ENCODE measurements at places on chromosomes 13 and 19.

GRCh38 chr13:20658451-20659040 lies 45.0 kb upstream of the IL17D start:
- no peak for DNase-seq

DNA sequence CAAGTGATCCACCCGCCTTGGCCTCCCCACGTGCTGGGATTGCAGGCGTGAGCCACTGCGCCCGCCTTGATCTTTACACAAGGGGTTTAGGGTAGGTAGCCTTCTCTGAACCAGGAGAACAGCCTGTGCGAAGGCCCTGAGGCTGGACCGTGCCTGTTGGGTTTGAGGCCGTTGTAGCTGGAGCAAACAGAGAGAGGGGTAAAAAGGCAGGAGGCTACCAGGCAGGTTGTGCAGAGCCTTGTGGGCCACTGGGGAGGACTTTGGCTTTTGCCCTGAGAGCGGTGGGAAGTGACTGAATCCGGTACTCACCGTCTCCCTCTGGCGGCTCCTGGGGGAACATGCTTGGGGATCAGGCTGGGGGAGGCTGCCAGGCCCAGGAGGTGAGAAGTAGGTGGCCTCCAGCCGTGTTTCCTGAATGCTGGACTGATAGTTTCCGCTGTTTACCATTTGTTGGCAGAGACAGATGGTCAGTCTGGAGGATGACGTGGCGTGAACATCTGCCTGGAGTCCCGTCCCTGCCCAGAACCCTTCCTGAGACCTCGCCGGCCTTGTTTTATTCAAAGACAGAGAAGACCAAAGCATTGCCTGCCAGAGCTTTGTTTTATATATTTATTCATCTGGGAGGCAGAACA lies 24.6 kb downstream of the SPC24 start:
- peak; percentile 80 for DNase-seq

- no peak for DNase-seq
These were observed 5.8 kb downstream of the CPAMD8 start for GRCh38 chr19:17020823-17021222.

DNA sequence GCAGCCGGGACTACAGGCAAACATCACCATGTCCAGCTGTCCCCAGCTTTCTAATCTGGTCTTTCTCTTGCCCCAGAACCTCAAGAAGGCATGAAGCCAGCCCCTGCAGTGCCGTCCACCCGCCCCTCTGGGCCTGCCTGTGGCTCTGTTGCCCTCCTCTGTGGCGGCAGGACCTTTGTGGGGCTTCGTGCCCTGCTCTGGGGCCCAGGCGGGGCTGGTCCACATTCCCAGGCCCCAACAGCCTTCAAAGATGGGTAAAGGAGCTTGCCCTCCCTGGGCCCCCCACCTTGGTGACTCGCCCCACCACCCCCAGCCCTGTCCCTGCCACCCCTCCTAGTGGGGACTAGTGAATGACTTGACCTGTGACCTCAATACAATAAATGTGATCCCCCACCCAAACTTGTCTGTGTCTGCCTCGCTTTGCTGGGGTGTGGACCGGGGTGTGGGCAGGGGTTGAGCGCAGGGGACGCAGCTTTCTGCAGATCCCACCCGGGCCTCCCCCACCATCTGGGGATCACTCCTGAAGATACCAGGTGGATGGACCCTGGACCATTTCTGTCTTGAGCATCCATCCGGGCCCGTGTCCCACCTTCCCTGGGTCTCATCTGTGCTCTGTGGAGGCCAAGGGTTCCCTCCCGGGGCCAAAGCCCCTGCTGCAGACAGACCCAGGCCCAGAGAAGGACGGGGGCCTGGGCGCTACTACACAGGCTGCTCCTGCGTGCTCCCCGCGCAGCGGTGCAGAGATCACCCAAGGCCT lies 15.3 kb downstream of the PRKCSH start:
- no peak for DNase-seq

- DNase-seq, result no peak
These were observed 605 bp downstream of the TMEM255B start for GRCh38 chr13:113759525-113760137.

GRCh38 chr19:10966809-10967208 lies 6.0 kb downstream of the SMARCA4 start:
- no peak for DNase-seq

- no peak for DNase-seq
These were observed 11.4 kb upstream of the SEMA6B start for GRCh38 chr19:4570916-4571304.

GRCh38 chr13:54965881-54966280 lies 1937.3 kb downstream of the OLFM4 start:
- no peak for DNase-seq

- no peak for DNase-seq
These were observed 608 bp downstream of the CD70 start for GRCh38 chr19:6590258-6590826.

DNA sequence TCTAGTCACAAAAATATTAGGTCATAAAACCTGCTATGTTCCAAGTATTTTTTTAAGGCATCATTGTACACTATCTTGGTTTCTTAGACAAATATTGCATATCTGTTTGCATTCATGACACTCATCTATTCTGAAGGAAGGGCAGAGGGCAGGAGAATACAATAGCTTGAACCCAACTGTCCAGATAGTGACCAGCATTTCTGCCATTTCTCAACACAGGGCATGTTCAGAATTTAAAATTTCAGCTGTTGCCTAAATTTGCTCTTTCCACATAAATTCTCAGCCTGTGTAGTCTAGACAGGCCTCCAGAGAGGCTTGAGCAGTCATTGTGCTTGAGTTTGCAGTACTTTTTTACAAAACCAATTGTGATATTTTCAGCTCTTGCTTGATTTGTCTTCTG lies 119.5 kb downstream of the ZAR1L start:
- DNase-seq, result no peak

GRCh38 chr13:114067381-114067885 lies 65.0 kb downstream of the RASA3 start:
- no peak for DNase-seq

GRCh38 chr13:33956346-33956745 lies 138.4 kb downstream of the RFC3 start:
- no peak for DNase-seq

- DNase-seq, result no peak
These were observed 2.8 kb downstream of the ZNF814 start for GRCh38 chr19:57886046-57886445.

GRCh38 chr13:39910041-39910440 lies 254.6 kb downstream of the COG6 start:
- no peak for DNase-seq

DNA sequence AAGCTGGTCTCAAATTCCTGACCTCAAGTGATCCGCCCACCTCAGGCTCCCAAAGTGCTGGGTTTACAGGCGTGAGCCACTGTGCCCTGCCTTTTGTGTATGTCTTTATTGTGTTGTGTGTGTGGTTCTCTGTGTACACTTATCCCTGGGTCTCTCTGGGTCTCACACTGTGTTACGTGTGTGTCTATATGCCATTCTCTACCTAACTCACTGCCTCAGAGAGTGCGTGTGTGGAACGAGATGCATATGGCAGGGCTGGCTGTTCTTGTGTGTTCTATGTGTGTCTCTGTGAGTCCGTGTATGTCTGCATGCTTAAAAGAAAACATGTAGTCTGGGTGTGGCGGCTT lies 10.5 kb downstream of the FOXA3 start:
- no peak for DNase-seq

GRCh38 chr19:23460656-23461055 lies 65.4 kb upstream of the ZNF91 start:
- no peak for DNase-seq

DNA sequence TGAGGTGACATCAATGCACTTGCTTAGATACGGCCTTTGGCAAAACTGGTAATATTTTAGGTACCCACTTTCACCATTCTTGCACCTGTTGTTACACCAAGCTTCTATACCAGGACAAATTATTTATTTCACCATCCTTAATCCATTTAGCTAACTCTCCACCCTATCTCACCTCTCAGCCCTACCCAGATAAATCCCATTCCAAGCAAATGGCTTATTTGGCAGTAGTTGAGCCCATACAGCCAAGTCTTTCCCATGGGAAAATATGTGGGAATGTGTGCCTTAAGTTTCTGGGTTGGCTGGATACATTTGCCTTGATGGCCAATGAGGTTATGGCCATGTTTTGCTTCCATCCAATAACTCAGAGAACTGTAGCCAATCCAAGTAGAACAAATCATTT lies 551.9 kb downstream of the GPC6 start:
- DNase-seq, result no peak

DNA sequence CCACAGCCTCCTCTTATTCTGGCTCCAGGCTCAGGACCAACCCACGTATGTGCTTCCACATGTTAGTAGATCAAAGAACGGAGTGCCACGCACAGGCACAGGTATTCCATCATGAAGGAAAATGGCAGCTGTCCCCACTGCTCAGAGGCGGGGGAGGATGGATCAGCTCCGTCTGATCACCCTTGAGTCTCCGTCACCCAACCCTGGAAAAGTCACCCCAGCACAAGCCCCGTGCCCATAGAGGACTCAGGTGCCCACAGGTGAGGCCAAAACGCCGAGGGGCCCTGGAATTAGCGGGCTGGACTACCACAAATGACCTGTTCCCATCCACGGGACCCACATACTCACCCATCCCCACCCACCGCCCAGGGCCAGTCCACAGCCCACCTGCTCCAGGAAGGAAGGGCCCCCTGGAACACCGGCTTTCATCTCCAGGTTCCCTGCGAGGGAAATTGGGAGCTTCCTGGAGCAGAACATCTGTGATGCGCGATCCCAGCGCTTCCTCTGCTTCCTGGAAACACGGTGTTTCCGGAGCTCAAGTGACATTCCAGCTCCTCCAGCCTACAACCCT lies 120.5 kb upstream of the SPACA7 start:
- no peak for DNase-seq

- DNase-seq, result peak; percentile 60
These were observed 195.5 kb downstream of the RGCC start for GRCh38 chr13:41652735-41653361.

- DNase-seq, result no peak
These were observed 15.3 kb downstream of the SYDE1 start for GRCh38 chr19:15122331-15123030.

- no peak for DNase-seq
These were observed 30.6 kb upstream of the ATP1A3 start for GRCh38 chr19:42024622-42025111.

- no peak for DNase-seq
These were observed 45.1 kb upstream of the DOCK9 start for GRCh38 chr13:99022941-99023340.

DNA sequence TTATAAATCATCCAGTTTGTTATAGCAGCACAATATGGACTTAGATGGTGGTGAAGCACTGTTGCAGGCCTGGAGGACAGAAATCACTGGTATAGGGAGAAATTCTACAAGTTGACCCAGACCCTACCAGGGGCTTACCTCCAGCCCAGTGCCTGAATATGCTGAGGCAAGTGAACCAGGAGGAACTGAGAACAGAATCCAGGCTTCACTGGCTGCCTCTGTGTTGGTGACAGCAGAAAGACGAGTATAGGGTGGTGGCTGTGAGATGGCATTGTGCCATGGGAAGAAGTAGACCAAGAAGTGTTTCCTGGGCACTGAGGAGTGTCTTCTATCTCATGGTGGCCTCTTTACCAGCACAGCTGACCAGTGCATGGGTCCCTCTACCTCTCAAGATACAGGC lies 15.9 kb upstream of the EID2 start:
- DNase-seq, result no peak

DNA sequence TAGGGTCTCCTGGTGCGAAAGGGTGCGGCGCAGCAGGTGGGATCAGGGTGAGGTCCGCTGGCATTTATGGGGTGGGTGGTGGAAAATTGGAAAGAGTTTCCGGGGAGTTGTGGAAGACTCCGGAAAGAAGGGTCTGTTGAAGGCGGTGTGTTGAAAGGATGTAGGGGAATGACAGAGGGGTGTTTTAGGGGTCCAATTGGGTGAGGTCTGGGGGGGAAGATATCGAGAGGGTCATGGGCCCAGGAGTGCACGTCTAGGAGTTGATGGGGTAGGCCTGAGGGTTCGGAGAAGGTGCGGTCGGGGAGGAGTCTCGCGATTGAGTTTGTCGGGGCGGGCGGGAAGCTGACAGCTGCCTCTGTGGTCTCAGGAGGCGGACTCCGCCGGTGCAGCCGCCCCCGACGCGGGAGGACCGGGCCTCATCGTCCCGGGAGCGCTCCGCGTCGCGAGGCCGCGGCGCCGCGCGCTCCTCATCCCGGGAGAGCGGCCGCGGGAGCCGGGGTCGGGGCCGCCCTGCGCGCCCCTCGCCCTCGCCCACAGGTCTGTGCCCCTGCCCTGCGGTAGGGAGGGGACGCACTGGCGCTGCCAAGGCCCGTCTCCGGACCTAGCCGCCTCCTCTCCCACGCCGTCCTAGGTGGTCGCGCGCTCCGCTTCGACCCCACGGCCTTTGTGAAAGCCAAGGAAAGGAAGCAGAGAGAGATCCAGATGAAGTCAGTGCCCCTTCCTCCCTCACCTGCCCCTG lies 7.0 kb downstream of the PGLYRP1 start:
- no peak for DNase-seq

DNA sequence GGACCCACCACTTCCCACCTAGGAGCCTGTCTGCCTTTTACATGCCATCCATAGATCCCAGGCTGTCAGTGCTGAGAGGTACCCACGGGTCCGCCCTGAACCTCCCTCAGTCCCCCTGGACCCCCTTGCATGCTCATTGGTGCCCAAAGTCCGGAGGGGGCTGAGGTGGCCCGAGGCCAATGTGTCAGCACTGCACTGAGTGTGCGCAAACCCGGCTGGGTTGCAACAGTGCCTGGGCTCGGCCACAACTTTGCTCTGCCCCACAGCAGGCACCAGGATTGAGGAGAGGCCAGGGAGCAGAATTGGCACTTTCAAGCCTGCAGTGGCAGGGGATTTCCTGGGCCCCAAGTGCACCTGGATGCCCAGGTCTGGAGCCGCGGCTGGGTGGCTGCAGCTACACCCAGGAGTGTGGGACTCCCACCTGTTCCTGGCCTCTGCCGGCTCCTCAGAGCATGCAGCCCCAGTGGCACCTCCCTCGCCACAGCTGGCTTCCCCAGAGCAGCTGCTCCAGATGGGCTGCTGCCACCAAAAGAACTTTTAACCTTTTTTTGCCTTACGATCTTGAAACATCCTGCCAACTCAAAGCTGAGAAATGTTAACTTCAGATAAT lies 837.0 kb downstream of the SLITRK6 start:
- no peak for DNase-seq

GRCh38 chr13:46751811-46752635 lies 44.9 kb downstream of the ESD start:
- DNase-seq, result no peak

- no peak for DNase-seq
These were observed 569.1 kb downstream of the KCTD12 start for GRCh38 chr13:76316998-76317527.

GRCh38 chr19:47086280-47086679 lies 27.3 kb downstream of the ZC3H4 start:
- DNase-seq, result no peak

- DNase-seq, result no peak
These were observed 22.0 kb downstream of the DPY19L3 start for GRCh38 chr19:32427536-32427935.

Data from hematopoietic multipotent progenitor cell treated with erythropoietin and hydrocortisone succinate and interleukin-3 and kit ligand, for 15 days (in vitro differentiated cells).